G401 (cell line): ENCODE measurements at places on chromosomes 13 and 19.

DNA sequence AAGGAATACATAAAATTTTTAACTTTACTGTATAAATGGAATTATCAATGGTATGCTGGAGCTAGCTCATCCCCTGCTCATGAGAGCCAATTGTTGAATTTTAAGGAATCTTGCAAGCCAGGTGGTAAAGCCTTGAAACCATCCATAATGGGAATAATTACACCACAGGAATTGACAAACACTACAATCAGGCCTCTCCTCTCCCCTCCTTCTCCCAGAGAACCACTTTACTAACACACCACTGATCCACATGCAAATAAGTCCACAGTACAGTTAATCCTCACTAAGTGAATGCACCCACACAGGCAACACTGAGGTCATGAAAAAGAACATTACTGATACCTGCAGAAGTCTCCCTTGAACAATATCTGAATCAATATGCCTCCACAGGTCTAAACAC lies 140.5 kb downstream of the KLF12 start:
- no peak for DNase-seq

DNA sequence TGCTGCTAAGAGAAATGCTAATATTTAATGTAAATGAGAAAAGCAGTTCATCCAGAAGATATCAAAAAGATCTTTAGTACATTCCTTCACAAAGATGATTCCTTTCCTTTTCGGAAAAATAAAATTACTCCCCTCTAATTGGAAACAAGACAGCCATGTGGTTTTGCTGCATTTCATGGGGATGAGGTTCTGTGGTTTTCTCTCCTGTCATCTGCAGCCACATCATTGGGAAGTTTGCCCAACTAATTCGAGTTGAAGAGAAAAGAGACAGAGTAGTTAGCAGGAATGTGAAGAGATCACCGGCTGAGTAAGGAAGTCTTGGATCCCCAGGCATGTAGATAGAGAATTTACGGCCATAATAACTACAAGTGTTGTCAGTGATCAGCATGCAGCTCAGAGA lies 122.1 kb downstream of the CYSLTR2 start:
- DNase-seq = no peak

DNA sequence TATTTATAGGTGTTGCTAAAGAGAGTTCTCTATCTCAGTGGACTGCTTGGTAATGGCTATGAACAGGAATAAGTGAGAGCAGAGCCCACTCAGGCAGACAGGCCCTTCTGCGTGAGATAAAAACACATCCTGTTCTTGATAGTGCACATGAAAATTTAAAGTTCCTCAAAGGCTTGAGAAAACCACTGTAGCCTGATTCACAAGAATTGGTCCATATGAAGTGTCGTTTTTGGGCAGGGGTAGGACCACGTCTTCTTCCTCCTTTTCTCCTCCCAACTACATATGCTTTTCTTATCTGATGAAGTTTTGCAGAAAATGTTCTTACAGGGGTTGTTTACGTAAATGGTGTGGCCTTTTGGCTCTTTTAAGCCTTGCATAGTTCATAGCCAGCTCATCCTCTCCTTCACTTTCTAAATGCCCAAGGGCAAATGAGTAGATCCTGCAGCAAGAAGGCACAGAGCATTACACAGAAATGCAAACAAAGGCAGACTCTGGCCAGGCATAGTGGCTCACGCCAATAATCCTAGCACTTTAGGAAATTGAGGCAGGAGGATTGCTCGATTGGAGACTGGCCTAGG lies 53.8 kb downstream of the RNF6 start:
- DNase-seq = no peak

DNA sequence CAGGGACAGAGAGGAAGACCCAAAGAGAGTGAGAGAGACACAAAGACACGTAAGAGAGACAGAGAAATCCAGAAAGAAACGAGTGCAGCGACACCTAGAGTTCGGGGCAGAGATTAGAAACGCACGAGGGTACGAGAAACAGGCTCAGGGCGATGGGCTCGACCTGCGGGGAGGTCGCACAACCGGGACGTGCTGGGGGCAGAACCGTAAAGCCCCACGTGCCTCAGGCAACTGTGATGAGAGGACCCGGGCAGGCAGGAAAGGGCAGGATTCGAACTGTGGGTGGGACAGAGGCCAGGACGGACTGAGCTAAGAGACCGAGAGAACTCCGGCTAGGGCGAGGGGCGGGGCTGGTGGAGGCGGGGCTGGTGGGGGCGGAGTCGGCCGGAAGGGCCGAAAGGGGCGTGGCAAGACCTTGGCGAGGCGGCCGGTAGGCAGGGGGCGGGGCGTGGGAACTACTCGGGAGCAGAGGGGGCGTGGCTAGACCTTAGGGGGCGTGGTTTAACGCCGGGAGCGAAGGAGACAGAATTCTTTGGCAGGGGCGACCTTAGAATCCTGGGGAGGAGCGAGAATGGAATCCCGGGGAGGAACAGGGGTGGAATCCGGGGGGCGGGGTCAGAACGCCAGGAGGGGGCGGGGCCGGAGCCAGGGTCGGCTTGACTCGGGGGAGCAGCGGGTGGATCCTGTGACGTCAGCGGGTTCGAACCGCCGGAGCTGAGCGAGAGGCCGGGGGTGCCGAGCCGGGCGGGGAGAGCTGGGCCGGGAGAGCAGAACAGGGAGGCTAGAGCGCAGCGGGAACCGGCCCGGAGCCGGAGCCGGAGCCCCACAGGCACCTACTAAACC lies at the start of gene NECTIN2:
TSS of gene NECTIN2 (plus strand) at position 686 of the 843 bp plus-strand sequence. CDS start 229 bp downstream, outside the sequence.
- peak; percentile 71 for DNase-seq

DNA sequence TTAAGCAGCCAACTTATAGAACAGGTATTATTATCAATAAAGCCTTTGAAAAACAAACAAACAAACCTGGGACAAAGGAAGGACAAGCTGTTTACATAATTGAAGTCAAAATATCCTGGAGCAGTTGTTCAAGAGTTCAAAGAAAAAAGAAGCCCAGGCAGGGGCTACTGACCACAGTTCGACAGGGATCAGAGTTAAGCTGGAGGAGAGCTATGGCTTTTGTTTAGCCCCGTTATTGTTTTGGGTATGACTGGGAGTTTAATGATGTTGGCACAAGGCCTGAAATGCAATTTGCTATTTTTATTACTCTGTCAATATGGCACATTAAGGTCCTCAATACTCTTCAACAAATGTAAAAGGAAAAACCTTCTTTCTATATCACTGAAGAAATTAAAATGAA lies 624.4 kb upstream of the KLHL1 start:
- no peak for DNase-seq

DNA sequence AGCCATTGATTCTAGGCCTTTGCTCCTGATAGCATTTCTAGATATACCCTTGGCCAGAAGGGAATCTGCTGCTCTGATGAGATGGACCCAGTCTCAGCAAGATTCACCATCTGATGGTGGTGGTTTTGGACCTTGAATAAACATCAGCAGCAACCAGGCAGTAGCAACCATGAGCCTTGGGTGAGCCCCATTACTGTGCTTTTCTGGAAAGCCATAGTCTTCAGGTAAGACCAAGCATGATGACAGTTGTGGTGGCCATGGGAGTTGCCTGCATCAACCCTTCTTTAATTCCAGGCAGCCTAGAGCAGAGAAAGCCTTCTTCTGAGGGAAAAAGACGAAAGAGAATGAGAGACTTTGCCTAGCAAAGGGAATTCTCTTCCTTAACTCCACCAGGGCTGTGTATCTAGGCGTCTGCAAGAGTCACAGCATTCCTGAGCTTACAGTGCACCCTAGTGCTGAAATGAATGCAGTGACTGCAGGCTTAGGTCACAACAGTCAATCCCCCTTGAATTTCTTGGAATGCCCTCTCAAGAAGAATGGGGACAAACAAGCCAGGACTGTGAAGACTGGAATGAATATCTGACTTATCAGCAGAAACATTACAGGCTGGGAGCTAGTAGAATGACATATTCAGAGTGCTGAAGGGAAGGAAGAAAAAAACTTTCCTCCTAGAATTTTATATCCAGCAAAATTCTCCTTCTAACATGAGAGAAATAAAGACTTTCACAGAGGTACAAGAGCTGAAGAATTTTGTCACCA lies 942.4 kb upstream of the PCDH20 start:
- peak; percentile 29 for DNase-seq

DNA sequence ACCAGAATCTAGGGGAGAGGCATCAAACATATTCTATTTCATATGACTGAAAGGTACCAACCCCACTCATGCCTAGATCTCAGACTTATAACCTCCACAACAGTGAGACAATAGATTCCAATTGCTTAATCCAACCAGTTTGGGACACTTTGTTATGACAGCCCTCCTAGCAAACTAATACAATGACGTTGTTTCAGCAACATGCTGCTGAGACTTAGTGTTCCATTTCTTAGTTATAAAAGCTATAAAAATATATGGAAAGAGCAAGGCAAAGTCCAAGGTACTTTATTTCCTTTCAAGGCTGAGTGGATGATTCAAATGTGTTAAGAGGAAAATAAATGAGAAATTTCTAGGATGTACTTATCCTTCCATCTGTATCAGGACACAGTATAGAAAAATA lies 352.0 kb downstream of the FGF14 start:
- DNase-seq = no peak

DNA sequence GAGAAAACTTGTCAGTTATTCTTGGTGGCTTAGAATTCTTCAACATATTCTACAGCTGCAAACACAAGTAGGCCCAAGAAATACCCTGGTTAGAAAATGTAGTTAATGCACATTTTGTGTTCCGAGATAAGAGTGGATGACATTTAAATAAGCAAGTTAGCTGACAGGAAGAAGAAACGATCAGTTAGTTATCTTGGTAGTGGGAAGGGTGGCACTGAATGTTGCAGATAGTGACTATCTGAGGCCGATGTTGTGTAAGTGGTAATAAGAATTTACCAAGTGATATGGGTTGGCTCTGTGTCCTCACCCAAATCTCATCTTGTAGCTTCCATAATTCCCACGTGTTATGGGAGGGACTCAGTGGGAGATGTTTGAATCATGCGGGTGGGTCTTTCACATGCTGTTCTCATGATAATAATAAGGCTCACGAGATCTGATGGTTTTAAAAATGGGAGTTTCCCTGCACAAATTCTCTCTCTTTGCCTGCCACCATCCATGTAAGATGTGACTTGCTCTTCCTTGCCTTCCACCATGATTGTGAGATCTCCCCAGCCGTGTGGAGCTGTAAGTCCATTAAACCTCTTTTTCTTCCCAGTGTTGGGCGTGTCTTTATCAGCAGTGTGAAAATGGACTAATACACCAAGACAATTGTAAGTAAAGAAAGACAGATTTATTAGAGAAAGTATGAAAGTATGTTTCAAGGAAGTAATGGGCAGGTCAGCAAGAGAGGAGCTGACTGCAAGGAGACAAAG lies 10.9 kb upstream of the AKAP11 start:
- no peak for DNase-seq

DNA sequence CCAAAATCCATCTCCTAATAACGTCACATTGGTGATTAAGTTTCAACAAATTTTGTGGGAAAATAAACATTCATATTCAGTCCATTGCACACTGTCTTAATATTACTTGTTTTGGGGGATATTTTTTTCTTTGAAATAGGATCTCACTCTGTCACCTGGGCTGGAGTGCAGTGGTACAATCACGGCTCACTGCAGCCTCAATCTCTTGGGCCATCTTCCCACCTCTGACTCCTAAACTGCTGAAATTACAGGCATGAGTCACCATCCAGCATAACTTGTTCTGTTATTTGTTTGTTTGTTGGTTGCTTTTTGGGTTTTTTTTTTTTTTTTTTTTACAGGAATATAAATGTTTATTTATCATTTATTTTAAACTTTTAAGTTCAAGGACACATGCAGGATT lies 556.1 kb upstream of the SLITRK6 start:
- DNase-seq = no peak

DNA sequence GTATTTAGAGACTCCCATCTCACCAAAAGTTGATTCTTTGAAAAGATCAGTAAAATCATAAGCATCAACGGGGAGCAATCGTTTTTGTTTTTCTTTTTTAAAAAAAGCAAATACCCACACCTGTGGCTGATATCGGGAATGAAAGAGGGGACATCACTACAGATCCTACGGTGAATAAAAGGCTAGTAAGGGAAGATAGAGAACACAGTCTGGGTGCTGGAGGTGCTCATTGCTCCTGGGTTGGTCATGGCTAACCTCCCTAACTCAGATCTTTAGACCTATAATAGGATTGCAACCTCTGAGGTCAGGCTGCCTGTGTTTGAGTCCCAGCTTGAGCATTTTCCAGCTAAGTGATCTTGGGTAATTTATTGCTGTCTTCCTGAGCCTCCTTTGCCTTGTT lies 1.1 kb downstream of the EHD2 start:
- no peak for DNase-seq

DNA sequence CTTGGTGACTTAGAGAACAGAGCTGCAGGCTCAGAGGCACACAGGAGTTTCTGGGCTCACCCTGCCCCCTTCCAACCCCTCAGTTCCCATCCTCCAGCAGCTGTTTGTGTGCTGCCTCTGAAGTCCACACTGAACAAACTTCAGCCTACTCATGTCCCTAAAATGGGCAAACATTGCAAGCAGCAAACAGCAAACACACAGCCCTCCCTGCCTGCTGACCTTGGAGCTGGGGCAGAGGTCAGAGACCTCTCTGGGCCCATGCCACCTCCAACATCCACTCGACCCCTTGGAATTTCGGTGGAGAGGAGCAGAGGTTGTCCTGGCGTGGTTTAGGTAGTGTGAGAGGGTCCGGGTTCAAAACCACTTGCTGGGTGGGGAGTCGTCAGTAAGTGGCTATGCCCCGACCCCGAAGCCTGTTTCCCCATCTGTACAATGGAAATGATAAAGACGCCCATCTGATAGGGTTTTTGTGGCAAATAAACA lies 9.9 kb downstream of the APOC1 start:
- DNase-seq = no peak

- DNase-seq = no peak
Observed at GRCh38 chr19:18645035-18645511, 8.2 kb downstream of the KLHL26 start.

DNA sequence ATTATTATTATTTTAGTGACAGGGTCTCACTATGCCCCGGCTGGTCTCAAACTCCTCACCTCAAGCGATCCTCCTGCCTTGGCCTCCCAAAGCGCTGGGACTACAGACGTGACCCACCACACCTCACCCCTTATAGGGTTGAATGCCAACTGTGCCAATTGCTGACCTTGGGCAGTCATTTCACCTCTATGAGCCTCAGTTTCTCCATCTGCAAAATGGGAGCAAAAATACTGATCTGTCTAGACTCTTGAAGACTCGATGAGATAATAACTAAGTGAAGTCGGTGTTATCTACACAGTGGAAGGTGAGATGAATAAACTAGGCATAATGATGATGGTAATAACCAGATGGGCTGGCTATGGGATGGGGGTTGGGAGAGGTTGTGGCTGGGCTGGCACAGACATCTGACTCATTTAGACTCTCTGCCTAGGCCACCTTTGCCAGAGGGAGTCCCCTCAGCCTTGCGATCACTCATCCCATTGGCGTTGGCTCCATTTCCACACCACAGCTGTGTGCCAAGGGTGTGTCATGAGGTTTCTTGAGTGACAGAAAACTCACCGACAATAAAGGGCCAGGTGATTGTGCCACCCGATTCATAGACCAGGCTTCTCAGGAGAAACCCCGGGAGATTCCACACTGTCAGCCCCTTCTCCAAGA lies at the start of gene CASP14:
TSS of gene CASP14 (plus strand) at position 596 of the 657 bp plus-strand sequence. CDS start 2,772 bp downstream, outside the sequence.
- DNase-seq = no peak
